ENCODE measurements at places on chromosomes 13 and 19.
A peak's percentile ranks its signal among the peaks of the same experiment; 100 is the strongest.

- DNase-seq: peak; percentile 85
Observed at GRCh38 chr19:19145684-19146608, 7.7 kb upstream of the TMEM161A start.

- peak; percentile 91 for DNase-seq
Observed at GRCh38 chr19:2462635-2463421, 6.1 kb upstream of the LMNB2 start.

- no peak for DNase-seq
Observed at GRCh38 chr19:7363225-7363624, 14.5 kb downstream of the ARHGEF18 start.

GRCh38 chr13:80096383-80096782, 244.5 kb downstream of the SPRY2 start:
- no peak for DNase-seq

GRCh38 chr19:40337107-40337506, 11.1 kb downstream of the C19orf47 start:
- no peak for DNase-seq

GRCh38 chr19:7661744-7662538, 6.9 kb upstream of the RETN start:
- no peak for DNase-seq

- DNase-seq: no peak
Observed at GRCh38 chr19:3006075-3006767, 22.9 kb downstream of the TLE2 start.

GRCh38 chr13:22506096-22506691, 674.6 kb upstream of the SGCG start:
- DNase-seq: peak; percentile 57

DNA sequence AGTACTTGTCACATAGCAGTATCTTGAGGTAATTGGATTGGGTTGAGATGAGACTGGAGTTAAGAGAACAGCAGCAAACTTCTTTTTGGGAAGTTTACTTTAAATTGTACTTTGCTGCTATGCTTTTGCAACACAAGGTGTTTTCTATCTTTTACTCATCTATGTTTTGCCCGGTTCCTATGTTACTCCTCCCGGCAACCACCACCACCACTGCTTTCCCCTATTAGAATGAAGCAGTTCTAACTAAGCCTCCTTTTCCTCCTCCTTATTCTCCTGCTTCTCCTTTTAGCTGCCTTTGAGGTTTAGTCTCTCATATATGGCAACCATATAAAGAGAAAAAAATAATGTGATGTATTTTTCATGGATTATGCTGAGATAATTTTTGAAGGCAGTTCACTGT, 233.5 kb downstream of the ITGBL1 start:
- no peak for DNase-seq

DNA sequence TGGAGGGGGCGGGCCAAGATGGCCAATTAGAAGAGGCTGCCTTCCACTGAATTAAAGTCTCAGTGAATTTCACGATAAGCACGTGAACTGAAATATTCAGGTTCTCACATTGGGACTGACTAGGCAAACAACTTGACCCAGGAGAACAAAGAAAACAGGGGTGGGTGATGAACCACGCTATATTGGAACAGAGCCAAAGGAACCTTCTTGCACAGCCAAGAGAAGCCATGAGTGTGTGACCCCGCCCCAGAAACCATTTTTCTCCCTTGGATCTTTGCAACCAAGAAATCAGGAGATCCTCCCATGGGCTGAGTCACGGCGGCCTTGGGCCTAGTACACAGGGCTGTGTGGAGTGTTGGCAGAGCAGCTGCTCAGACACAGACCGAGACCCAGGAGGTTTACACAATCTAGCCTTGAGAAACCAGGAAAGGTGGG, 36.8 kb downstream of the ERICH4 start:
- no peak for DNase-seq

- DNase-seq: no peak
Observed at GRCh38 chr19:18539372-18539771, 4.0 kb downstream of the FKBP8 start.

DNA sequence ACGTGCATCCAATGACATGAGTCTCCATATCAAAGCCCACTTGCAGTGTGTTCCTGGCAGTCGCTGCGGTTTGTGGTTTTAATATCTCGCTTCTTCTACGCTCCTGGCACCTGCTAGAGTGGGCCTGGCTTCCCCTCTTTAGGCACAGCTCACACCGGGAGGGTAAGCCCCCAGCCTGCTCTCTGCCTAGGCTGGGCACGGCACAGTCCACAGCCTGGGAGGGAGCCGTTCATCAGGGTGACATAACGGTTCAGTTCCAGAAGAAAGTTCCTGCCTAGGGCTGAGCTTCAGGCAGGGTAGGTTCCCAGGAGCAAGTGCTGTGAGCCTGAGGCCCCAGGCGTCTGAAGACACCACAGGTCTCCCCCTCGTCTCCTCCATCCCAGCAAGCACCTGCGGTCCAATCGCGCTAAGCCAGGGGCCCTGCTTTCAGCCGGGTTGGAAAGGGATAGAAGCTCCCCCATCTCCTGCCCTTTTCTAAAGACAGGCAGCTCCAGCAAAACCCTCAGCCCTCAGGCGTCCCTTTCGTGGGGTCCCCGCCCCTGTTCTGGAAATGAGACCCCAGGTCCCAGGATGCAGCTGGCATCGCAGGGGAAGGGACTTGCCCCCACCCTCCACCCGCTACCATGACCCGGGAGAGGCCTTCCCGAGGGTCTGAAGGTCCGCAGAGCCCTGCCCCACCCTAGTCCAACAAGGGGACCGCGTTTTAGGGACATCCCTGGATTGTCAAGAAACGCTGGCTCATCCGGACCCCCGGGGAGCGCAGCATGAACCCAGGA, 121.6 kb upstream of the ZNF507 start:
- DNase-seq: peak; percentile 53

DNA sequence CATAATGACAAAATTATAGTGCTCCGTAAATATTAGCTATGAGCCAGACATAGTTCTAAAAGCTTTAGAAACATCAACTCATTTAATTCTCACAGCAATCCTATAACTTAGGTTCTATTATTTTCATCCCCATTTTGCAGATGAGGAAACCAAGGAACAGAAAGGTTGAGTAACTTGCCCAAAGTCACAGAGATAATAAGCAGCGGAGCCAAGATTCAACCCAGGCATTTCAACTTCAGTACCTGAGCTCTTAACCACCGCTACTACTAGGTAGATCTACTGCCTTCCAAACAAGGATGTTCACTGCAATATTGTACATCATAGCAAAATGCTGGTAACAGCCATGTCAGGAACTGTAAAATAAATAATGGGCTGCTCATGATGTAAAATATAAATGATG, 39.9 kb downstream of the ELF1 start:
- DNase-seq: no peak

DNA sequence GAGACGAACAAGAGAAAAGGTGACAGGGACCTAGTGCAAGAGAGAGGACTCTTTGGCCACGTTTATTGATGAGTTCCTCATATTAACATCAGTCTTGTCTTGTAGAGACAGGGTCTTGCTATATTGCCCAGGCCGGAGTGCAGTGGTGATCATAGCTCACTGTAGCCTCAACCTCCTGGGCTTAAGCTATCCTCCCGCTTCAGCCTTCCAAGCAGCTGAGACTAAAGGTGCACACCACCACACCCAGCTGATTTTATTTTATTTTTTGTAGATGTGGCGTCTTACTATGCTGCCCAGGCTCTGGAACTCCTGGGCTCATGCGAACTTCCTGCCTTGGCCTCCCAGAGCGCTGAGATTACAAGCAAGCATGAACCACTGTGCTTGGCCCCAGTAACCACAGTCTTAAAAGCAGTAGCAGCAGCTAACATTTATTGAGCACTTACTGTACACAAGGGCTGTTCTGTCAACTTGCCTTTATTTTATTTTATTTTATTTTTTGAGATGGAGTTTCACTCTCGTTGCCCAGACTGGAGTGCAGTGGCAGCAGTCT, 1.1 kb upstream of the SH2D3A start:
- no peak for DNase-seq

- DNase-seq: peak; percentile 36
Observed at GRCh38 chr19:14505488-14506239, 9.7 kb upstream of the GIPC1 start.

DNA sequence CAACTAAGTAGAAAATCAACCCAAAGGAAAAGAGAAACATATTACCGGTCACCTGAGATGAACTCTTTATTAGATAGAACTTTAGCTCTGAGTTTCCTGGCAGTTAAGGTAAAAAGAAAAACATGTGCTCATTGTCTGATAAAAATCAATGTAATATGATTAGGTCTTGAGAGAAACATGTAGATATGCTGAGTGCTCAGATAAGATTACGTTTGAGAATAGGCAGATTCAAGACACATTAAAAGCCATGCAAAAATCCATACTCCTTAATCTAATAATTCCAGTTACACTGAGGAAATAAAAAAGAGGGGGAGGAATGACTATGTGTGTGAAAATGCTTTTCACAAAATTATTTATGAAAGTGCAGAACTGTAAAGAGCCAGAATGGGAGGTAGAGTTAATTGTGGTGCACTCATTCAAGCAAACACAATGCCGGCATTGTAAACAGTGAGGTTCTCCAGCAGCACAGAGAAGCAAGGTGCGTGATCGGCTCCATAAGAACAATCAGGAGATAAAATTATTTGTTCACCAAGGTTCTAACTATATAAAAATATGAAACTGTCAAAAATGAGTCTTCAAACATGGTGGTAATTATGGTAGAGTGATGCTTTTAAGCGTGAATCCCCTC, 88.8 kb downstream of the MBNL2 start:
- DNase-seq: no peak

- DNase-seq: no peak
Observed at GRCh38 chr13:100434010-100434763, 154.4 kb downstream of the GGACT start.

GRCh38 chr13:80161896-80162295, 179.0 kb downstream of the SPRY2 start:
- no peak for DNase-seq

DNA sequence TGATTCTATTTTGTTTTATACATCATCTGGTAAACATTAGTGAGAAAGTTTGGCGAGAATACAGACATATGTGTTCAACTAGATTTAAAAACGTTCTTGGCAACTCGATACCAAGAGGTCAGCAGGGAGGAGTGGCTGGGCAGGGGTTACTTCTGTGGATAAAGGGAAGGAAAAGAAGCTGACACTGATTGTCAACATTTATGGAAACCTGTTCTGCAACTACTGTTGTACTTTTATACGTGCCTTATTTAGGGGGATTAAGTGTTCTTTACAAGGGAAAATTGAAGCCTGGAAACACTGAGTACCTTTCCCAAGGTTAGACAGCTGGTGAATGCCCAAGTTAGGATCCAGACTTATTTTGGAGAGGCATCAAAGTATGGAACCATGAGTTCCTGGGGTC, 65.0 kb downstream of the MTUS2 start:
- no peak for DNase-seq

DNA sequence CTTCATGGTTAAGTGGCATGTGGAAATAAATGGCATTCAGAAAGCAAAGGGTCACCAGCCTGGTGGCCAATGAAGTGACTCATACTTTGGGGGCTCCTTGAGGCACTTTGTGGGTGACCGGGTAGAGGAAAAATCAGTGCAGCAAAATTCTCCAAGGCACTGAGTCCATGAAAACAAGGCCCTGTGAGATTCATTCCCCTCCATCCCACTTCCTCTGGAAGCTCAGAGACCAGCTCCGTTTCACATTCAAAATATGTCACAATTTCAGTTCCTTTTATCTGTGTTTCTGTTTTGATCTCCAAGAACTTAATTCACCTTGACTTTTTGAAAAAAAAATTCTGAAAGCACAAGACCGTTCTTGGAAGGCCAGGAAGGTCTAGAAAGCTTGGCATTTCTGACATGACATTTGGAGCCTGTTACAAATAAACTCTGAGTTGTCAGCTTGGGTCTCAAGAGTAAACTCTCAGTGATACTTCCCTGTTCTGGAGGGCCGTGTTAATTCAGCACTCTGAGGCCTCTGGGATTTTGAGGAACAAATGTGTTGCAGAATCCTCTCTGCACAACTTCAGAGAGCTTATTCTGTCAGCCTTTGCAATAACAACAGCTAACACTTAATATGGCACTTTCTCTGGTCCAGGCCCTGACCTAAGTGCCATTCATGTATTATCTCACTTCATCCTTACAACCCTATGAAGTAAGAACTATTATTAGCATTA, 6.8 kb downstream of the CYSLTR2 start:
- peak; percentile 19 for DNase-seq

- DNase-seq: no peak
Observed at GRCh38 chr13:80866921-80867320, 526.0 kb upstream of the SPRY2 start.

Data from retina (tissue), 1 donor.